ENCODE measurements at places on chromosomes 11 and 22.

- DNase-seq, result no peak
These were observed 12.8 kb downstream of the FBXO3 start for GRCh38 chr11:33761471-33761870.

DNA sequence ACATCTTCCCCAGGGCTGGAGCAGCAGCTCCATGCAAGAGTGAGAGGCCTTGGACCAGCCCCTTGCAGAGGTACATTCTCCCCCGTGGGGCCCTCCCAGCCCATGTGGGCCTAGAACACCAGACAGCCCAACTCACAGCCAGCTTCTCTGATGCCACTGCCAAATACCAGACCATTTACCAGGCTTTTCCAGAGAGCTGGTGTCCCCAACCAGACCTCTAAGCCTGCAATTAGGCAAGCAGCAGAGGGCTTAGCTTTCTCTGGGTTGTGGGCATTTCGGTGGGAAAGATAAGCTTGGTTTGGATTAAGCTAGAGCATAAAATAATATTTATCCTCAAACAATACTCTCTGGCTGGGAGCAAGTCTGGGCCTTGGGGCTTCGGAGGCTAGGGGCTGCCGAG, 75.6 kb downstream of the TP53I11 start:
- no peak for DNase-seq

DNA sequence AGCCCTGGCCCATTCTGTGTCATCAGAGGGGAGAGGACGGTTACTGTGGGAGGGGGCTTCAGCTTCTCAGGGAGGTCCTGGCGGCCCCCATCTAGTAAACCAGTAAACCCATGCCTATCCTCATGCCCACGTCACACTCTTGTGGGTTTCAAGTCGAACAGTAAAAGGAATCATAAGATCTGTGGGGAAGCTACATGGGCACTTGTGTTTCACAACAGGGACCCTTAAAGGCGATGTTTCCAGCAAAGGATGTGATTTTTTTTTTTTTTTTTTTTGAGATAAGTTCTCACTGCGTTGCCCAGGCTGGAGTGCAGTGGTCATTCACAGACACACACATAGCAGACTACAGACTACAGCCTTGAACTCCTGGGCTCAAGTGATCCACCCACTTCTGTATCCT, 9.2 kb upstream of the PARVG start:
- DNase-seq, result no peak

- DNase-seq, result no peak
These were observed 96.0 kb upstream of the PITPNB start for GRCh38 chr22:28015046-28015425.

- no peak for DNase-seq
These were observed 108.9 kb upstream of the NCAM1 start for GRCh38 chr11:112852143-112852866.

GRCh38 chr11:113896156-113896879, 8.3 kb upstream of the HTR3B start:
- peak; percentile 14 for DNase-seq

- peak; percentile 23 for DNase-seq
These were observed 2.1 kb downstream of the NRIP3 start for GRCh38 chr11:9001736-9002135.

DNA sequence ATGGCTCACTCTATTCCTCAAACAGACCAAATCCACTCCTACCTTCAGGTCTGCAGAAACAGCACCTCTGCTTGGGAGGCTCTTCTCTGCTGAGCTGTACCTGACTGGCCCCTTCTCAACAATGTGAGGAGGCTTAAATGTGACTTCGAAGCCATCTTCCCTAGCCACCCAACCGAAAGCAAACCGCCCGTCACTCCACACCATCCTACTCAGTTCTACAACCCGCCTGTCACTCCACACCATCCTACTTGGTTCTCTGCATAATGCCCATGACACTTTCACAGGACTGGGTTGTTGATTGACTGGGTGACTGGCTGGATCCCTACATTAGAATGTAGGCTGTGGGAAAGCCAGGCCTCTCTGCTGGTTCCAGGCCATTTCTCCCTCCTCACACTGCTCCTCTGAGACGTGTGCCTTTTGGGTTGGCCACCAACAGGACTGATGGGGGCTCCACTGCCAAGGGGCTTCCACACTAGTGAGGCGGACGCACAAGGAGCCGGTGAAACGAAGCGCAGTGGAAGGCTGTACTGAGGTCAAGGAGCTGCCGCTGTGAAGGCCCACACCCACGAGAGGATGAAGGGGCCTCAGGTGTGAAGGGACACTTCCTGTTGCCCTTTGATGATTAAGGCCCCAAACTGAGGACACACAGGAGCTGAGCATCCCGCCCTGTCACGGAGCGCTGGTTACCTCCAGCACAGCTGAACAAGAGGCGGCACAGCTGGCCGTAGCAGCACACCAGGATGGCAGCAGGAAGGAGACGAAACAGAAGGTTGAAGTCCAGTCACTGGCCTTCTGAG, 47.5 kb upstream of the SPATA19 start:
- DNase-seq, result no peak

GRCh38 chr11:18452927-18453326, 2.7 kb upstream of the LDHAL6A start:
- DNase-seq, result no peak

DNA sequence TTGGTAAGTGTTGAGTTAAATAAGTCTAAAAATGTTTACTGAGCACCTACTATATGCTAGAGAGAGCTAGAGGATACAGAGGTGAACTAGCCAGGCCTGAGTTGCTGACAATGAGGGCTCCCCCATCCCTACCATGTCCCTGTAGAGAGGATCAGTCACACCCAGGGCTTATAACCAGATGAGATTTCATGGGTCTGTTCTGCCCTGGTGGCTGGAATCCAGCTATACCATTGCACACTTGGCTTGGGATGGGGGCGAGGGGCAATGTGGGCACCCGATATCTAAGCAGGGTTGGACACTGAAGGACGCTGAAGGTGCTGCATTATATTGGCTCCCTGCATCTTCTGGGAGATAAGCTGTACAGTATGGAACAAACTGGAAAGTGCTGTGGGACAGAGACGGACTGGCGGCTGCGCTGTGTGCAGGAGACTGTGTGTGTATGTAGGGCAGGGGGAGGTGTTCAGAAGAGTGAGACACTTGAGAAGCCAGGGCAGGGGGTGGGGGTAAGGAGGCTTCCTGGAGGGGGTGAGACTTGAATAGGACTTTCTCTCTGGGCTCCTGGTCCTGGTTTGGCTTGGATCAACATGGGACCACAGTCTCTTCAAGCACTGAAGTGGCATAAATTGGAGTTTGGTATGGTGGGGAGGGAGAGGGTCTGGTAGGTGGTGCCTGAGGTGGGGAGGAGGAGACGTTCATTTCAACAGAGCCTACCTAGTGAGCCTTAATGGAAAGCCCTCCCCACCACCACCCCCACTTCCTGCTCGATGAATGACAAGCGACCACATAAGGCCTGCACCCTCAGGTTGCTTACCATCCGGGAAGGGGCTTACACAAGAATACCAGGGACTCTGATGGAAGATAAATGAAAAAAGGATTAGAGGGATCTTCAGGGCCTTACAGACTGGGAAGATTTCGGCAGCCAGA, 1.8 kb downstream of the CD82 start:
- no peak for DNase-seq

- DNase-seq, result no peak
These were observed 34.8 kb downstream of the IRAG1 start for GRCh38 chr11:10658621-10659338.

DNA sequence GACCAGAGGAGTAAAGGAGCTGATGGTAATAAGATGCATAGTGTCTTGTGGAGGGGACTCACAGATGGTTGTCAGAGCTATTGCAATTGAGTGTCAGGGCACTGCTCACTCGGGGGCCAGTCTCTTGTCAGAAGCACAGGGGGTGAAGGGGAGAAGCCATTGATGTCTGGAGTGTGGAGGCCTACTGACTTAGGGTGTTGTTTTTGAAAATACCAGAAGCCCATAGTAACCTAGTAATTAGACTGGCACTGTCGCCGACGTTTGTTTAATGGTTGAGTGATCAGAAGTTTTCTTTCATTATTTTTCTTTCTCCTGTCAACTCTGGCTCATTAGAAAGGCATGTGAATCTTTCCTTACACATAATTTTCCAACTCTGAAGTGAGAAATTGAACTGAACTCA, 151.6 kb upstream of the TENM4 start:
- no peak for DNase-seq

- no peak for DNase-seq
These were observed 13.9 kb downstream of the CCDC157 start for GRCh38 chr22:30370641-30371230.

GRCh38 chr11:134558258-134558835, 146.3 kb upstream of the B3GAT1 start:
- no peak for DNase-seq

GRCh38 chr11:65719871-65720210, 757 bp downstream of the RNASEH2C start:
- no peak for DNase-seq

GRCh38 chr11:12664385-12664784, 9.8 kb upstream of the TEAD1 start:
- DNase-seq, result no peak

GRCh38 chr22:47247579-47248240, 485.3 kb downstream of the TBC1D22A start:
- DNase-seq, result no peak

DNA sequence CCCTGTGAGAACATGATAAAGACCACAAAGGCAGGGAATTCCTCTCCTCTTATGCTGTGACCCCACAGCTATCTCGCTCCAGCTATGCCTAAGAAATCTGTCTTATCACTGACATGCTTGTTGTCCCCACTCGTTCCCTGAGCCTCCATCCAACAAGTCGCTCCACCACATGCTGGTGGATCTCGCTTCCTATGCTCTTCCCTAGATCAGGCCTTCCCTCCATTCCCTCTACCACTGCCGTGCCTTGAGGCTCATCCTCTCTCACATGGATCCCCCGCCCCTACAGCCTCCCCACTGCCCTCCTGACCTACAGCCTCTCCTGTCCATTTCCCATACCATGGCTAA, 1.4 kb upstream of the DGAT2 start:
- no peak for DNase-seq

DNA sequence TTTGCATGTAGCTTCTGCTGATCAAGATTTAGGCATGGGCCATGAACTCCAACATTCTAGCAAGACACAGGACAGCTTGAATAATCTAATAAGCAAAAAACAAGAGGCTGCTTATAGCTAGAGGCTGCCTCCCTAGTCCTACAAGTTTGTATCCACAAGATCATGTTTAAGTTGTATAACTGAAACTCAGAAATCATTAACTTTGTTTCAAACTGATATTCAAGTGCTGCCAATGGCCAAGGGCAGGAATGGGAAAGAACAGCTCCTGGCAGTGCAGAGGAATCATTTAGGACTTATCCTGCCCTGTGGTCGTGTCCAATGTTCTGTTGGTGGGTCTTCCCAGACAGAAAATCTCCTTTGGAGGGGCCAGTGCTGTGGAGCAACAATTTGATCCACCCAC, 209.6 kb upstream of the DDI1 start:
- DNase-seq, result no peak

GRCh38 chr22:38566726-38567504, 3.1 kb downstream of the DMC1 start:
- no peak for DNase-seq

DNA sequence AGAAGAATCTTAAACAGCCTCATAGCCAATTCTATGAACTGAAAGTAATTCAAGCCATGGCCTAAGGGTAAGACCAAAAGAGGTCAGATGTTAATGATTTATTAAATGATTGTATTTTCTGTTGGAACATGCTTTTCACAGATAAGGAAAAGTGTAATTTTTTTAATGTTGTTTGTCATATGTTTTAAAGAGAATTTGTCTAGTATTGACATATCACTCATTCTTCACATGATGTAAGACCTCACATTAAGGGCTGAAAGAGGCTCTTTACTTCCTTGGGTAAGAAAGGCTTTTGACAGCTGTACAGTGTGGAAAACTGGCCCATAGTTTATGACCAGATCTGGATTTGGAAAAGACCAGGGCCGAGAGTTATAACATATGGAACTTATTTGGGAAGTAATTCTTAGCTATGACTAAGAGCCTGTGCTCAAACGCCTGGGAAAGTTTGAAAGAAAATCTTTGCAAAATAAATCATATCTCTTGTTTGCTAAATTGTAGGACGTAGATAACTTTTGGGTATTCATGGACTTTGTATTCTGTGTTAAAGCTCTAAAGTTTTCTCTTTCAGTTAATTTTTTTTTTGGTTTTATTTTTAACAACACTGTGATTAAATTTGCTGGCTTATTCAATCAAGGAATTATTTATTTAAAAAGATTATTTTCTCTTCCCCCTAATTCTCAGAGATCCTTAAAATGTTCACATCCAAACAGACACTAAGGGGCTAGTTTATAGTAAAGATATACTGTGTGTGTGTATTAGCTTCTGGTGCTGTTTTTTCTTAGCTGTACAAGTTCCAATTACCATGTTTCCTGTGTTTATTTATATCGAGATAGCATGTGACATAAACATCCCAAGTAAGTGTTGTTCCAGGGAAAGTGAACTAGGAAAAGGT, 162.2 kb downstream of the ARHGAP42 start:
- DNase-seq, result no peak

DNA sequence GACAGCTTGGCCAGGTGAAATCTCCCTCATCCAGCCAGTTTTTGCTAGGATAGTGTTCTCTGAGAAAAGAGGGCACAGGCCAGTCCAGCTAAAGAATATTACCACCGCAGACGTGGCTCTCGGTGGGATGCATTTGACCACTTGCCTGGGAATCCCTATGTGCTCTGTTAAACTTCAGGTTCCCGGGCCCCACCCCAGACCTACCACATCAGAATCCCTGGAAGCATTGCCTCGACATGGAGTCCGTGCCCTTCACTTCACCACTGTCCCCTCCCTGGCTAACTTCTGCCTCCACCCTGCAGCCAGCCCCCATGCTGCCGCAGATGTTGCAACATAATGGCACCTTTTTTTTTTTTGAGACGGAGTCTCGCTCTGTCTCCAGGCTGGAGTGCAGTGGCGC, 56.9 kb upstream of the EMID1 start:
- no peak for DNase-seq

GRCh38 chr11:132099692-132100091, 729.3 kb downstream of the NTM start:
- no peak for DNase-seq

- DNase-seq, result no peak
These were observed 3.4 kb downstream of the IRF7 start for GRCh38 chr11:612201-612960.

GRCh38 chr11:72546866-72547265, 112.5 kb upstream of the CLPB start:
- no peak for DNase-seq

GRCh38 chr11:1927026-1927847, 7.7 kb downstream of the TNNT3 start:
- no peak for DNase-seq

- no peak for DNase-seq
These were observed 52.3 kb downstream of the SLC36A4 start for GRCh38 chr11:93145390-93145915.

DNA sequence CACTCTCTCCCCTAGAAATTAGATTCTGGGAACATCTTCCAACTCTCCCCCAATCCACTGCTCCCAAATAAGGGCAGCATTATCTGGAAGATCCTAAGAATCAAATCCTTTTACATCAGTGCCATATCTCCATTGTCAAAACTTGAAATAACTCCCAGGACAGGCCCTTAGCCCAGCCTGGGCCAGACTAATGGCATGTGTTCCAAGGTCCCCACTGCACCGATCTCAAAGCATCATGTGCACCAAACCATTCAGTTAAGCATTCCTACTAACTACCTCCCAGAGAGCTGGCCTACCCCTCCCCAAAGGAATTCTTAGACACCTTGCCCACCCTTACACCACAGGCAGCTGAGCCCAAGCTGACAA, 44.2 kb upstream of the POU2AF1 start:
- DNase-seq, result no peak

Measured in effector memory CD8-positive, alpha-beta T cell (primary cell).